ENCODE measurements at places on chromosomes 5 and 9.

DNA sequence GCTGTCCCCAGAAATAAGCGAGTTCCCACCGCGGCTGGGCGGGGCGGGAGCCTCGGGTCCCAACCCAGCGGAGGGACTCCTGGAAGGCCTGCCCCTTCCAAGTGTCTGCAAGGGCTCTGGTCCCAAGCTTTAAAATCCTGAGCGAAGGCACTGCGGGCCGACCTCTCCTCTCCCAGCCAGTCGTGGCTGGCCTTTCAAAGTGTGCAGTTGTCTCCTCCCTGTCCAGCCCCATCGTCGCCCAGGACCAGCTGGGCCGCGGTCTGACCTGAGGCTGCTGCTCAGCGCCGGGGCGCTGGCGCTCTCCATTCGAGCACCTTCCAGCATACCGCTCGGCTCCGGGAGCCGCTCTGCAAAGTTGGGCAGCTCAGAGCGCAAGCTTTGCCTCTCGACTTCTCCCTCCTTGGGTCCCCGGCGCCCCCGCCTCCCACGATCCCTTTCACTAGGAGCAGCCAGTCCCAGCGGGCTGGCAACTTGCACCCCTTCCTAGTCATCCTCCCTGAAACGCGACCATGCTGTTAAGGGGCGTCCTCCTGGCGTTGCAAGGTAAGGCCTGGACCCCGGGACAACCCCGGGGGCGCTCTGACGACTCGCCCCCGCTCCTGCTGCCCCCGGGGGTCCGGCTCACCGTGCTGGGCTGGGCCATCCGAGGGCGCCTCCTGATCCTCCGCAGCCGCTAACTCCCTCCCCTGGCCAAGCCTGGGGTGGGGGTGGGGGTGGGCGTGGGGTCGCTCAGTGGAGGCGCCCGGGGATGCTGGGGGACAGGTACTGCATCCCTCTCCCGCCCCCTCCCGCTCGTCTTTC, at the start of gene MAMDC2:
TSS of gene MAMDC2 (plus strand) at position 160 of the 801 bp plus-strand sequence. CDS start at position 510, 350 bp downstream.
- no peak for DNase-seq

- no peak for DNase-seq
Observed at GRCh38 chr5:31100047-31100575, 93.4 kb upstream of the CDH6 start.

- no peak for DNase-seq
Observed at GRCh38 chr9:82281066-82281465, 292.5 kb downstream of the SPATA31D1 start.

GRCh38 chr5:76641514-76642120, 18.4 kb upstream of the F2RL2 start:
- DNase-seq, result peak; percentile 32

- no peak for DNase-seq
Observed at GRCh38 chr5:93184041-93184440, 397.0 kb downstream of the NR2F1-AS1 start.

DNA sequence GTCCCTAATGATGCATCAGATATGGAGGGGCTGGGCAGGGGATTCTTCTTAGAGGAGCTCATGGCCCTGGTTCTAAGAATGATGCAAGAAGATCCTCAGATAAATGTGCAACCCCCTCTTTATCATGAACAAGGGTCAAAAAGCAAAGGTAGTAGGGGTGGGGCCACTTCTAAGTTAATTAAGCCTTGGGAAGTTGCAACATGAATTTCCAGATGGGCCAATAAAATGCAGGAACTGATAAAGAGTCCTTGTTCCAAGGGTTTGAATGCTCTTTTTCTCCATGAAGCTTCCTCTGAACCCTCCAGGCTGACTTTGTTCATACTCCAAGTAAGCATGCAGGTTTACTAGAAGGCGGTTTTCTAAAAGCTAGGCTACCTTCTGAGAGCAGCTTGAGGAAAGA, 25.6 kb downstream of the PCA3 start:
- DNase-seq, result no peak

GRCh38 chr9:19018201-19018600, 14.8 kb downstream of the SAXO1 start:
- DNase-seq, result no peak

DNA sequence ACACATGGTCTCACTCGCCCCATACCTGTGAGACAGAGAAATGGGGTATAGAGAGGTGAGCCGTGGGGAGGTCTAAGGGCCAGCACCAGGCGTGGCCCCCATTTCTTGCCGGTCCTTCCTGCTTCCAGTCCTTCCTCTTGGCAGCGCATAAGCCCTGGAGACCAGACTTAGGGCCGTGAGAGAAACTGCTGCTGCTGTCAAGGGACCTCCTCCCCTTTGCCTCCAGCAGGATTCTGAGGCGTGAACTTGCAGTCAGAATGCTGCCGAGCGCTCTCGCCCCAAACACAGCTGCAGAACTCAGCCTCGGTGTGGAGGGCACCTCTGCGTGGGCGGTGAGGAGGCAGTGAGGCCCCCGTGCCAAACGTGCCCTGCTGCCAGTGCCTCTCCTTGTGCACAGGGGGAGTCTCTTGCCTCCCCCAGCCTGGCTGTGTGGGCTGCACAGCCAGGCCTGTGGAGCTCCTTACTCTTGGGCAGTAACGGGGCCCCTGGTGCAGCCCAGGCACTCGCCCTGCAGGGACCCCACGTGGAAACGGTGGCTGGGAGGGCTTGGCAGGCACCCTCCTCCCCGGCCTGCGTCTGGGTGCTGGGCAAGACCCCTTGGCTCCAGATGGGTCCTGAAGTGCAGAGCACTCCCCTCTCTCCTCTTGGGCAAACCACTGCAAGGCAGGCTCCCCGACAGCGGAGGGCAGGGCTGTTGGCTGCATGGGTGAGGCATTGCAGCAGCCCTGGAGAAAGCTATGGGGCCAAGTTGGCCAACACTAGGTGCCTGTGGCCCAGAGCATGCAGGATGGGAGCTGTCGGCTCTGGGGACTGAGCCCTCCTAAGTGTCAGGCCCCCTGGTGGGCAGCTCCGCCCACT, 85.4 kb downstream of the RXRA start:
- no peak for DNase-seq

DNA sequence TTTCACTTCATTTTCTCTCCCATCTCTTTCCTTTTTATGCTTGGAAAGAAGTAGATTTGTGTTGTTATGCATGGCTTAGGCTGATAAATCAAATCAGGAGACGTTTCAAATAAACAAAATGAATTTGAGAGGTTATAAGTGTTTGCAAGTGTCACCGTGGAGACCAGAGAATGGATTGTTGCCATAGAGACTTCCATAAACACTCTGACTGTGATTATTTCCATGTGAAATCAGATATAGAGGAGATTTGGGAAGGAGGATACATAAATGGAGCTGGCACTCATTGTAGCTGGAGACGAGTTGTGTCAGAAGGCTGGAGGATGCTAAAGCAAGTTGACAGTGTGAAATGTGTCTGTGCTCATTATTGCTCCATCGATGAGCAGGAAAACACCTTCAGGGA, 84.2 kb upstream of the PCSK1 start:
- DNase-seq, result no peak

DNA sequence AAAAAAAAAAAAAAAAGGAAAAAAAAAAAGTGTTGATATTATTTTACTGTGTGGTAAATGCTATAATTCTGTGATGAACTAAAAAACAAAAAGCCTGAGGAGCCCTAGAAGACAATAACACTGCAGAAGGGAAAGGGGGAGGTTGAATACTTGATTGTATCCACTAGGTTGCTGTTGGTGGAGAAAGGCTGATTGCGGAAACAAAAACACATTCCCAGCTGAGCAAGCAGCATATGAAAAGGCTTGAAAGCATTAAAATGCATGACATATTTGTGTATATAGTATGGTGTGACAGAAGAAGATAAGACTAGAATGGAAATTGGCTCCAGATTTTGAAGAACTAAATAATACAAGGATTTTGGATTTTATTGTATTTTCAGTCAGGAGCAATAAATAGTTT, 8.9 kb downstream of the RABGAP1 start:
- no peak for DNase-seq

DNA sequence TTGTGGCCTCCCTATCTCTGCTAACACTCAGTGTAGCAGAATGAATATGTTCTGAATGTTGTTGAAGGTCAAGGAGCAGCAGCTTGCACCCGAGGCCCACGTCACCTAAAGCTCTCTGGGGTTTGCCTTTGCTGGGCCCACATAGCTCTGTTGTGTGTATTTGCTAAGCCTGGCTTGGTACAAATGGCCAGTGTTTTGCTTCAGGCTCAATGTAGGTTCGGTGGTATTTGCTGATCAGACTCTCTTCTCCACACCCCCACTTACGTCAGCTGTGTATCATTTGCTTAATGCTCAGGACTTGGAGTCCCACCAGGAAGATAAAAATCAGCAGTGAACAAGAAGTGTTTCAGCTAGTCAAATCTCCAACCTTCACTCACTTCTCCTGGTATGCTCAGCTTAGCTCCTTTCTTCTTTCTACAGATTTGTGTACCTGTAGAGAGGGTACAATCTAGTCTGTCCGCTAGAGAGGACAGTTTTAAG, 4.8 kb upstream of the RFESD start:
- DNase-seq, result no peak

DNA sequence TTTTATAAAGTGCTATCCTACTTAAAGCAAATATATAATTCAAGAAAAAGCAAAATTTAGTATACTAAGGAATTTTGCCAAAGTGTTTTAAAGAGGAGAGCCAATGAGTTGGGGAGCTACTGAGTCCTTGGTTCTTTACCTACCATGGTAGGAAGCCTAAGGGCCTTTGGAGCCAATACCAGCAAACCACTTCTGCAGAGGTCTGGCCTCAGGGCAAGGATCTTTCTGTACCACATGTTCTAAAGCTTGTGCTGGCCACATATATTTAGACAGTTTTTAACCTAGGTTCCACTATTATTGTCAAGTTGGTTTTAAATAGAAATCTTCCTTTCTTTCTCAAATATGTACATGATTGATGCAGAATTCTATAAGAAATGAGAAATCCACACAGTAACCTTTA, 172.3 kb upstream of the NREP start:
- no peak for DNase-seq

GRCh38 chr9:27542508-27542907, 12.9 kb upstream of the MOB3B start:
- no peak for DNase-seq

DNA sequence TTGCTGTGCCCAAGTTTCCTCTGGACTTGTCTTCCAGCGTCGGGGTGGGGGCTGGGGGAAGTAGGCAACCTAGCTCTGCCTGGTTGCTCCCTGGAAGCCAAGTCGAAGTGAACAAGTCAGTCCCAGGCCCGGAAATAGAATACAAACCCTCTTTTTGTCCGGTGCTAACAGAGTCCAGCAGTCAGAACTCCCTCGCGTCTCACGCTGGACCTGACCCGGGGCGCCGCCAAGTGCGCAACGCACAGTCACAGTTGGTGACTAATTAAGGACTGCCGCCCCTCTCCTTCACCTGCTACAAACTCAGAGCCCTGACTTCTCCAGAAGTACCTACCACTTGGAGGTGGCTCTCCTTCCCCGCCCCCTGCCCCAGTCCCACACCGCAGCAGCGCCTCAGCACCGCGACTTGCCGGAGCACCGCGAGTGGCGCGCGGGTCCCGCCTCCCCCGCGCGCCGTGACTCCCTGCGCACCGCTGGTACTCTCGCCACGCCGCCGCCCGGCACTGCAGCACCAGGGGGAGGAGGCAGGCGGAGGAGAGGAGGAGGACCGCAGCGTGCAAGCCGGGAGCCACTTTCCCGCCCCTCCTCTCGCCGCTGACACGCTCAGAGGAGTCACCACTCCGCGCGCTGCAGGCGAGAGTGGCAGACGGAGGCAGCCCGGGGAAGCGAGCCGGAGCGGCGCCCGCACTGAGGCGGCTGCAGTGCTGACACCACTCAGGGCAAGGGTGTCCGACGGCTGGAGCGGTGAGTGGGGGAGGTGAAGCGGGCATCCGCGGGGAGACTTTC, at the start of gene SV2C:
TSS of gene SV2C (plus strand) at position 612 of the 783 bp plus-strand sequence. CDS start 48,368 bp downstream, outside the sequence.
- DNase-seq, result no peak

DNA sequence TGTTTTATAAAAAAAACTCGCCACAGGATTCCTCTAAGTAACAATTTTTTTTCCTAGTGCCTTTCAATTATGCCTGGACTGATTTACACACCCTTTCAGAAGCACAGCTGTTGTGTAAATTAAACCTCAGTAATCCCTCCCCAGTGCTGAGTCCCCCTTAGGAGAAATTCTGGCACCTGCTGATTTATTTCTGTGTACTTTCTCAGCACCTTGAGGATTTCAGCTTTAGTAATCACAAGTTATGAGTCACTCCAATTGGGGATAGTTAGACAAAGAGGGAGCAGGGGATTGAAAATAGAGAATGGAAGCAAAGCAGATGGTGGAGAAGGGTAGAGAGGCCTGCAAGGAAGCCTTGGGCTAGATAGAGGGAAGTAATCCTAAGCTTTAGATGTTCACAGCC, 171.7 kb downstream of the TTLL11 start:
- DNase-seq, result no peak

- no peak for DNase-seq
Observed at GRCh38 chr5:133336121-133336968, 276.0 kb downstream of the FSTL4 start.

- DNase-seq, result no peak
Observed at GRCh38 chr9:79007701-79008483, 563.9 kb upstream of the TLE4 start.

DNA sequence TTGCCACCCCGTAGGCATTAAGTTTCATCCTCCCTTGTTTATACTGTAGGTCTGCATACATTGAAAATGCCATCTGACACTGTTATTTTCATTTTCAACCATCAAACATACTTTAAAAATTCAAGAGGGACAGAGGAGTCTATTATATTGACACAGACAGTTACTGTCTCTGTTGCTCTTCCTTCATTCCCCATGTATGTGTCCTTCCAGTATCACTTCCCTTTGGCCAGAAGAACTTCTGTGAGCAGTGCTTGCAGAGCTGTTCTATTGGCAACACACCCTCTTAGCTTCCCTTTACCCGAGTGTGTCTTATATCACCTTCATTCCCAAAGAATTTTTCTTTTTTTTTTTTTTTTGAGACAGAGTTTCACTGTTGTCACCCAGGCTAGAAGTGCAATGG, 42.8 kb downstream of the RASGEF1C start:
- no peak for DNase-seq

GRCh38 chr9:86708918-86709835, 238.1 kb downstream of the GAS1 start:
- DNase-seq, result no peak

- no peak for DNase-seq
Observed at GRCh38 chr5:8471581-8471980, 602.6 kb downstream of the MTRR start.

DNA sequence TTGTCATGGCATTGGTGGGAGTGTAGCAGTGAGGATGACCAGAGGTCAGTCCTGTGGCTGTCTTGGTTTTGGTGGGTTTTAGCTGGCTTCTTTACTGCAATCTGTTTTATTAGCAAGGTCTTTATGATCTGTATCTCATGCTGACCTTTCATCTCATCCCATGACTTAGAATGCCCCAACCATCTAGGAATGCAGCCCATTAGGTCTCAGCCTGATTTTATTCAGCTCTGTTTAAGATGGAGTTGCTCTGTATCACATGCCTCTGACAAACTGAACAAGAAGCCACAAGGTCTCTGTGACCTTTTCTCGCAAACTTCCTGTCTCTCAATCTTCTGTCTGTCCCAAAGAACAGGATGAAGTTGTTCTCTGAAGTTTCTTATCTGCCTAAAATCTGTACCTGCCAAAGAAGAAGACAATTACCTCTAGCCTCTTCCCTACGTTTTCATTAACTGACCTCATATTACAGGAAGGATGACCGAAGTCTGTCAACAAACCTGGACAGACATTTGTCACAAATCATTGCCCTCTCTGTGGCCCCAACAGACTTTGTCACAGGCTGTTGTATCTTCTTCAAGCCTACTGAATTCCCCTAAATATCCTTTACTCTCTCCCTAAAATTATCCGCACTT, 284.2 kb upstream of the SEMA6A start:
- no peak for DNase-seq
